Foreskin keratinocyte (primary cell): ENCODE measurements at places on chromosomes 5 and 9.

DNA sequence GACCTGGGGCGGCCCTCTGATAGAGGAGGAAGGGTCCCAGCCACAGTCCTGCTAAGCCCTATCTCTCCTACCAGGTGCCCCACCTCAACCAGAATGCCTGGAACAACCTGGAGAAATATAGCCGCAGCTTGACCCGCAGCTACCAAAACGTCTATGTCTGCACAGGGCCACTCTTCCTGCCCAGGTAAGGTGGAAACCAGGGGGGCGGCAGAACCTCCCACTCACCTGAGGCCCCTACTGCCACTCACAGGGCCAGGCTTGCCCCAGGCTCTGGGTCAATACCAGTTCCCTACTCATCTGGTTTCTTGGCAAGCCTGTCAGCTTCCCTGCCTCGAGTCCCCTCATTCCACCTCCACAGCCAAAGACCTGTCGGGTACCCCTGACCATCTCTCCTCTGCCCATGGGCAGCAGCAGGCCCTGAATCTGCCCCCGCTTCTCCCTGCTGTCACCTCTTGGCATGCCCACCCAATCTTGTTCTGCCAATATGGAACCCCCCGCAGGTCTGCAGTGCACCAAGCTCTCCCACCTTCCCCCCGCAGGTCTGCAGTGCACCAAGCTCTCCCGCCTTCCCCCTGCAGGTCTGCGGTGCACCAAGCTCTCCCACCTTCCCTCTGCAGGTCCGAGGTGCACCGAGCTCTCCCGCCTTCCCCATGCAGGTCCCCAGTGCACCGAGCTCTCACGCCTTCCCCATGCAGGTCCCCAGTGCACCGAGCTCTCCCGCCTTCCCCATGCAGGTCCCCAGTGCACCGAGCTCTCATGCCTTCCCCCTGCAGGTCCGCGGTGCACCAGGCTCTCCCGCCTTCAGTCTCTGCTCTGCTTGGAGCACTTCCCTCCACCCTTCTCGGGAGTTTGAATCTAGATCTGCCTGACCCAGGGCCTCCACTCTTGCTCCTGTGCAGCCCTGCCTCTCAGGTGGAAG, 2.6 kb downstream of the ENDOG start:
- no peak for DNase-seq

DNA sequence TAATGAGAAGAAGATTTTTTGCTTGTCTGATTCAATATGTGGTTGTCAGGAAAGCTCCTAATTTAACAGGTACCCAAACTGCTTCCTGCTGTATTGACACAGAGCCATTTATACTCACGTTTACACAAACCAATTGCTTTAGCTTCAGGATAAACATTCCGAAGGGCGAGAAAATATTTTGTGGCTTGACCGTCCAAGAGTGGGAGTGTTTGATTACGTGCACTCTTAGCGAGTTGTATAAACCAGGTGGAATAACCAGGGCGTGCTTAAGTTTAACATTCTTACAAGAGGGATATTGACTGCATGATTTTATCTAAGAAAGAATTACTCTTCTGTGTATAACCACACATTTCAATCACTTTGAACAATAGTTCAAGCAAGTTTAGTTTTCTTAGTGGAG, 278.7 kb upstream of the TYRP1 start:
- no peak for DNase-seq

DNA sequence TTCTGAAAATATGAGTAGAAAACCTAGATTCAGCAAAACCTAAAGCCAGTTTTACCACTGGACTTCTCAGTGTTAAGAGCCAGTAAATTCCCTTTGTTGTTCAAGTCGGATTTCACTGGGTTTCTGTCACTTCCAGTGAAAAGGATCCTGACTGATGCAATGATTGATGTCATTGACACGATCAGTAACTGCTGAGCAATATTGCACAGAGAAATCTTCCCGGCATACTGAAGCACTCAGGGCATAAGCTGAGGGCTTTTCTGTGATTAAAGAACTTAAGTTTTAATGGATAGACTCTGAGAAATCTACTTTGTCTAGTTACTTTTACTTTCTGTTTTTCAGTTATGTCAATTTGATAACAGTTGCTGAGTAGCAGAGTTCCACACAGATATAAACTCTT, 61.9 kb downstream of the DENND1A start:
- DNase-seq, result no peak

DNA sequence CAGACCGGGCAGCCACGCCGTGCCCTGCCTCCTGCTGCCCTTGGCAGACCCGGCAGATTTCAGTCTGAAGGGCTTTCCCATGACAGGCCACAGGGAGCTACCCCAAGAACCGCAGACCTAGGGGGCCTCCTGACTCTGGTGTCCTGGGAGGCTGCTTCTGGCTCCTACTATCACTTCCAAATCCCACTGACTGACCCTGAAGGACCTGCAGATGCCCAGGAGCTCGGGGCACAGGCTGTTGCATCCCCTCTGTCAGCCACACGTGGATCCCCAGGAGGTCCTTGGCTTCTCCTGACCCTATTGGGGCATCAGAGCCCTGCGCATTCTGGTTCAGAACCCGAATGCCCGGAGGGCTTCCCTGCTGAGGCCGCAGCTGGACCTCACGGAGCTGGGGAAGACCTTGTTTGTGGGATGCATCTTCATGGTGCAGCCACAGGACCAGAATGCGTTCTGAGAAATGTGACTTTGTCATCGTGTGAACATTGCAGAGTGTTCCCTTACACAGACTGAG, 81.3 kb upstream of the IRX4 start:
- DNase-seq, result no peak
